NB4 (cell line): ENCODE measurements at places on chromosomes 4 and X.

DNA sequence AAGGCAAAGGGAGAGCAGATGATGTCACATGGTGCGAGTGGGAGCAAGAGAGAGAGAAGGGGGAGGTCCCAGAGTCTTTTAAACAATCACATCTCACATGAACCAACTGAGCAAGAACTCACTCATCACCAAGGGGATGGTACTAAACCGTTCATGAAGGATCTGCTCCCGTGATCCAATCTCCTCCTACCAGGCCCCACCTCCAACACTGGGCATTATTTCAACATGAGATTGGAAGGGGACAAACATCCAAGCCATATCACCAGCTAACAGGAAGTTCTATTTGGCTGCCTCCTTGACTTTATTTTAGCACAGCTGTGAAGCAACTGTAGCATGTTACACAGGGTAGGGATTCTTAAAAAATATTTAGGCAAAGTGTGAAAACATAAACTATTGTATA lies 102.5 kb downstream of the DDIT4L start:
- no peak for DNase-seq

DNA sequence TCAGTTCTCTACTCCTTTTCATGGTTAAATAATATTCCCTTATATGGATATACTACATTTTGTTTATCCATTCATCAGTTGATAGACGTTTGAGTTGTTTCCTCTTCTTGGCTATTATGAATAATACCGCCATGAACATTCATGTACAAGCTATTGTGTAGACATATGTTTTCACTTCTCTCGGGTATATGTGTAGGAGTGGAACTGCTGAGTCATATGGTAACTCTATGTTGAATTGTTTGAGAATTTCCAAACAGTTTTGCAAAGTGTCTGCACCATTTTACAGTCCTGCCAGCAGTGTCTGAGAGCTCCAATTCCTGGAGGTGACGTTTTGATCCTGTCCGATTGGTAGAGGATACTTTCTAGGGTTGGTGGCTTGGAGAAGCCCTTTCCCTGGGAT lies 23.6 kb downstream of the PLAC1 start:
- peak; percentile 43 for DNase-seq

DNA sequence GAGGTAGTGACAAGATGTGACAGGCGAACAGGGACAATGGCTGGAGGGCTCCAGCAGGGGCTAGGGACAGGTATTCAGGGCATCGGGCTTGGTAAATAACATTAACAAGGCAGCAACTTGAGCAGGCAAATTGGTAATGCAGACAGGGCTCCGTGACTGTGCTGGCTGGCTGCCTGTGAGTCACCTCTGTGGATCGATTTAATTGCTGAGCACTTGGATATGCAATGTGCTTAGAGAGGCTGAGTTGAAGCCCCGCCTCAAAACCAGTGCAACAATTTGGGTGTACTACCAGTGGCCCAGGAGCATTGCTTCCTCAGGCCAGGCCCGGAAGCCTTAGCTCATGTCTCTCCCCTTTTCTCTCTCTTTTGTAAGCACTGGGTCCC lies 19.5 kb downstream of the CNGA2 start:
- no peak for DNase-seq

- peak; percentile 67 for DNase-seq
Observed at GRCh38 chrX:11770320-11770719, 12.3 kb downstream of the MSL3 start.

GRCh38 chr4:88382621-88383020 lies 4.0 kb downstream of the HERC6 start:
- no peak for DNase-seq

DNA sequence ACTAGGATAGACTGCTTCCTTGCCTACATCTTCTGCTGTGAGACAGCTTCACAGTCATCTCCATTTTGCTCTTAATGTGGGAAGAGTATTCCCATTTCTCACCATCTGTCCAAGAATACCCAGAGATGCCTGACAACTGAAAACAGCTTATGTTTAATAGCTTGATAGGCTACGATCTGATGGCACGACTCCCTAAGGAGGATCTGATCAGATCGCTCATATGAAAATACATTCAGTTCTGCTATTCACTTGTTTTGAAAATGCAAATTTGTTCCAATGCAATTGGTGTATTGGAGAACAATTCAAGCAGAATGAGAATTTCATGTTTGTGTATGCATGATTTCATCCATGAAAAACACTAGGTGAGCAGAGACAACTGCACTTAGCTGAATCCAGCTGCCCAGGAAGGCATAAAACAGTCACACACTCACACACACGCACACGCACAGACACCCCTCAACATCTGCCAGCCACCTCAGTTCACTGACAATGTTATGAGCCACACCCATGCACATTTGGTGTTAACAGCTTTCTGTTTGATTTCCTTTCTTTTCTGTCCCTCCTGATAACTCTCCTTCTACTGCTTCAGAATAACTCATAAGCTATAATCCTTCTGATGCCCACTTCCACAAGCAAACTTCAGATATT lies 29.6 kb downstream of the TRIML1 start:
- no peak for DNase-seq

DNA sequence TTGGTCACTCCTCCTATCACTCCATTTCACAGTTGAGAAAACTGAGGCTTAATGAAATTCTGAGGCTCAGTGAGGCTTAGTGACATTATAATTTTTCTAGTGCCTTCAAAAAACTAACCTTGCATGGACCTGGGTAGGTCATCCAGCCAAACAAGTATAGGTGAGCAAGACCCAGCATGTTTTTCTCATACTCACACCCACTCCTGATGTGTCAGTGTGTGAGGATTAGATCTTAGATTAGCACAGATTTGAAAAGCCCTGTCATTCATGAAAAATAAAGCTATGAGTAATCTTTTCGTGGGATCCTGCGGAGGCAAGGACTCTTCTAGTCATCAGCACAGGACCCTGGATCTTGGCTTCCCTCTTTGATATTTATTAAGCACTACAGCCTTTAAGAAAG lies 146.7 kb downstream of the CHIC2 start:
- no peak for DNase-seq

- no peak for DNase-seq
Observed at GRCh38 chr4:17356926-17357325, 155.0 kb downstream of the QDPR start.

- no peak for DNase-seq
Observed at GRCh38 chr4:6468376-6468775, 4.0 kb downstream of the PPP2R2C start.

- no peak for DNase-seq
Observed at GRCh38 chr4:57137261-57137660, 27.1 kb upstream of the IGFBP7 start.

- peak; percentile 60 for DNase-seq
Observed at GRCh38 chr4:2712261-2712842, 43.8 kb downstream of the TNIP2 start.

- no peak for DNase-seq
Observed at GRCh38 chr4:39287223-39287622, 78.9 kb downstream of the RFC1 start.

DNA sequence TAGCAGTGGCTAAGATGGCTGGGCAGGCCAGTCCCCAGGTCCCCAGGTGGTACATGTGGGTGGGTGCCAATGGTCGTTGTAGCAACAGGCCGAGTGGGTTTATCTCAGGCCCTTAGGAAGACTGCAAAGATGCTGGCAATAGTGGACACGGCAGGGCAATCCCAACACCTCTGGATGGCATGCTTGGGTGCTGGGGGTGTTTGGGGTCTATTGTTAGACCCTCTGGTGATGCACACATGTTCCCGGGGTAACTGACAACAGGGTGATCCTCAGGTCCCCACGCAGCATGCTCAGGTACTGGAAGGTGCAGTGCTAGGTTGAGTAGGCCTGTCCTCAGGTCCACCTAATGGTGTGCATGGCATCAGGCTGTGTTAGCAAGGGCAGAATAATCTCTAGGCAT lies 267.5 kb downstream of the ANKRD50 start:
- no peak for DNase-seq

DNA sequence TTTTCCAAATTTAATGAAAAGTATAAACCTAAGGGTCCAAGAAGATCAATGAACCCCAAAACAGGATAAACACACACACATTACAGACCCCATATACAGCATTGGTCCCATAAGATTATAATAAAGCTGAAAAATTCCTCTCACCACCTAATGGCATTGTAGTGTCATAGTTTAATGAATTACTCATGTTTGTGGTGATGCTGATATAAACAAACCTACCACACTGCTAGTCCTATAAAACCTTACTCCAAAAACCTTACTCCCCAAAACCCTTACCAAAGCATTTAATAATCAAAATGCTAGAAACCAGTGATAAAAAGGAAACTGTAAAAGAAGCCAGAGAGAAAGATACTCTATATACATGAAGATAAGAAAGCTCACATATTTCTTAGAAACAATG lies 148.1 kb upstream of the SH3RF1 start:
- DNase-seq = no peak

DNA sequence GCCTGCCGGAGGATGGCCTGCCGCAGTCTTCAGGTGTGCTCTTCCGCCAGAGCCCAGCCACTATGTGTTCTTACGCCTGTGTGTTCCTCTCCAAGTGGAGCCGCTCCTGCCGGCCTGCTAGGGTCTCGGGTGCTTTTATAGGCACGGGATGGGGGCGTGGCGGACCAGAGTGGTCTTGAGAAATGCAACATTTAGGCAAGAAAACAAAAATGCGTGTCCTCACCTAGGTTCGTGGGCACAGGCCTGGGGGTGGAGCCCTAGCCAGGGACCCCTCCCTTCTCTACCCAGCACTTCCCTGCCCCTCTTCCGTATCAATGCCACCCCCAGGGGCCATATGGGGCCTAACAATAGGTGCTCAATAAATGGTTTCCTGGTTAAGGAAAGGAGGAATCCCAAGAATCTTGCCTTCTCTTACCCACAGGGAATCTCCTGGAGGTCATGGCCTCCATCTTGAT lies 34.4 kb upstream of the LRBA start:
- no peak for DNase-seq

DNA sequence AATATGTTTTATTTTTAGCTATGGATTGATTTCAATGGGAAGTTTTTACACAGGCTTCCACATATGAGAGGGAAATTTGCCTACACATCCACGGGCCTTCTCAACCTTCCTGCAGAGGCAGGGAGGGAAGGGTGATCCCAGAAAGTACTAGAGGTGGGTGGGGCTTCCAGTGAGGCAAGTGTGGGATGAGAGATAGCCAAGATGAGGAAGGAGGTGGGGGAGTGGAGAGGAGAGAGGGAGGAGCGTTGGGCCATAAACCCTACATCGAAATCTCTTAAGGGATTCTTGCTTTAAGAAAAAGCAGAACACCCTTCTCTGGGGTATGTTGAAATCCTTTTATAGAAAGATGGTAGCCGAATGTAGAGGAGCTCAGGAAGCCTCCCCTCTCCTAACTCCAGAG lies 19.0 kb downstream of the NKX6-1 start:
- peak; percentile 34 for DNase-seq

DNA sequence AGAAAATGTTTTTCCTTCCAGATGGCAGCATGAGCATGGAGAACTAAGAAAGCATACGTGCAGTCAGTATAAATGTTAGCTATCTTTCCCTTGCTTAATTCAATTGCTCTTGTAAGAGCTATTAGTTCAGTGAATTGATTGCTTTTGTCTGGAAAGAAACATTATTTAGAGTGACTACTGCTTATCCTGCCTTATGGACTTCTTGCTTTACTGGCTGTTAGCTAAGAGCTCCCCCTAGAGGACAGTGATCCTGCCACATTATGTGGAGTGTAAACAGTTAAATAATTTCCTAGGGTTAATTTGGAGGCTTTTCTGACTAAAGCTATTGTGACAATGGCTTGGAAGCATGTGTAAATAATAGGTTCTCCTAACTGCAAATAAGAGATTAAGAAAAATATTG lies 1402.4 kb downstream of the FAM133A start:
- DNase-seq = peak; percentile 43

DNA sequence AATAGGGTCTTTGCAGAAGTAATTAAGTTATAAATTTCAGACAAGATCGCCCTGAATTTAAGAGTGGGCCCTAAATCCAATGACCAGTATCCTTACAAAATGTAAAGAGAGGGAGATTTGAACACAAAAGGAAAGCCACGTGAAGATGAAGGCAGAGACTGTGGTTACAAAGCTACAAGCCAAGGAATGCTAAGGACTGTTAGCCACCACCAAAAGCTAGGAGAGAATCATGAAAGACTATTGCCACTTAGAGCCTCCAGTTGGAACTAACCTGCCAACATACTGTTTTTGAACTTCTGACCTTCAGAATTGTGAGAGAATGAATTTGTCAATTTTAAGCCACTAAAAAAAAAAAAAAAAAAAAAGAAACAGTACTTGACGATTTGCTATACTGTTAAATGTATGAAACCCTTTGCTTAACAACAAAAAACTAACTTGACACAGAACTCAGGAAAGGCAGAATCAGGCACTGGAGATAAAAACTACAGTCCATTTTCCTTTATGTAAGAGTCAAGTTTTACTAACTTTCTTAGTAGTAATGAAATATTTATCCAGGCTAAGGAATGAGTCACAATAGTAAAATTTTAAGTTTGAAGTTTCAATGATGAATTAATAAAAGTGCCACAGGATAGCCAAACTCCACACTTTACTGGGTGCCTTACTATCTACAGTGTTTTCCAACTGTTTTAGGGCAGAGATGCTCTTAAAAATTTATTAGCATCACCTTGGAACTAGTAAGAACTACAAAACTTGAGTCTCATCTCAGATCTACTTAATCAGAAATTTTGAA lies 25.1 kb downstream of the DHX15 start:
- DNase-seq = no peak

DNA sequence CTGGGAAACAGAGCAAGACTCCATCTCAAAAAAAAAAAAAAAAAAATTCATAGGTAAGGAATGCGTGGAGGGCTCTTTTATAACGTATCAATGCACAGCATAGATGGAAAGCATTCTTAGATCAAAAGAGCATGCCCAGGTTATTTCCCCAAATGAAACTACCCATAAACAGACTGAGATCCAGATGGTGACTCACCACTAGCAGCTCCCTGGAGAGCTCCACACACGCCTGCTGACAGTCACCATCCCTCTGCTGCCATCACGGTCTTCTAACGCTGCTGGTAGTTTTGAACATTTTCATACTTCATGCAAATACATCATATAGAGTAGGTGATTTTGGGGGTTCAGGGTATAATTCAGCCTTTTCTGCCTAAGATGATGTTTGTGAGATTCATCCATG lies 136.9 kb downstream of the ASMT start:
- peak; percentile 57 for DNase-seq

GRCh38 chrX:8636497-8636896 lies 95.4 kb downstream of the ANOS1 start:
- DNase-seq = no peak

DNA sequence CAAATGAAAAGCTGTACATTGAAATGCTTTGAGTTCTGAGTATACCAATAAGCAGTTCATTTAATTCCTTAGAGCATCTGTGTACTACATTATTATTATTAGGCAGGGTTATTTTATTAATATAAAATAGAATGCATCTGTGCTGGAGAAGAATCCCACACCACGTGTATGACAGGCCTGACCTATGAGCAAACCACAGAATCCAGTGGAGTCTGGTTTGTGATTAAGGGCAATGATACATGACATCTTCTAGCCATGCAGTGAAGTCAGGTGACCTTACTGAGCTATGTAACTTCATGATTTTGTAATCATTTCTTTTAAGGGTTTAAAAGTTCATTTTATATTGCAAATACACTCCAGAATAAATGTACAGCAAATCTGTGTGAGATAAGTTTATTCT lies 1165.0 kb upstream of the TENM3 start:
- DNase-seq = no peak
